ENCODE measurements at places on chromosomes 16 and 17. TPM values are rescaled to one million over a fixed set of nuclear protein-coding genes. Genes with fewer than 3 reads are reported as not detected.

DNA sequence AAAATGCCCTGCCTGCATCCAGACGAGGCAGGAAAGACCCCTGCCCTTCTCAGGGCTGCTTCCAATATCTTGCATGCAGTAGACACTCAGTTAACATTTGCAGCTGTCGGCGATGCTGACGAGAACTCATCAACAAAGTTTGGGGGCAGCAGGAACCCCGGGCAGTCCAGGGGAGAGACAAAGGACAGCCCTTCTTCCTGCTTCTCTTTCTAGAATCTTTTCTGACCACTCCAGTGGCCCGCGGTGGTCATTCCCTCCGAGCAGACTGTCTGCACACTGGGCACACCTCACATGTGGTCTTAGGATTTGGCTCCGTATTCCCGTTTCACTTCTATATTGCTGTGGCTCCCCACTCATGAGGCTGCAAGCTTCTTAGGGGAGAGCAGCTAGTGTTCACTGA, 31.0 kb upstream of the MFSD6L start:
- DNase-seq, result no peak

- DNase-seq, result no peak
Measured at GRCh38 chr16:20878682-20879147, 21.4 kb downstream of the DCUN1D3 start.

NPIPB6 gene
- 5.8 TPM for total RNA-seq

DNA sequence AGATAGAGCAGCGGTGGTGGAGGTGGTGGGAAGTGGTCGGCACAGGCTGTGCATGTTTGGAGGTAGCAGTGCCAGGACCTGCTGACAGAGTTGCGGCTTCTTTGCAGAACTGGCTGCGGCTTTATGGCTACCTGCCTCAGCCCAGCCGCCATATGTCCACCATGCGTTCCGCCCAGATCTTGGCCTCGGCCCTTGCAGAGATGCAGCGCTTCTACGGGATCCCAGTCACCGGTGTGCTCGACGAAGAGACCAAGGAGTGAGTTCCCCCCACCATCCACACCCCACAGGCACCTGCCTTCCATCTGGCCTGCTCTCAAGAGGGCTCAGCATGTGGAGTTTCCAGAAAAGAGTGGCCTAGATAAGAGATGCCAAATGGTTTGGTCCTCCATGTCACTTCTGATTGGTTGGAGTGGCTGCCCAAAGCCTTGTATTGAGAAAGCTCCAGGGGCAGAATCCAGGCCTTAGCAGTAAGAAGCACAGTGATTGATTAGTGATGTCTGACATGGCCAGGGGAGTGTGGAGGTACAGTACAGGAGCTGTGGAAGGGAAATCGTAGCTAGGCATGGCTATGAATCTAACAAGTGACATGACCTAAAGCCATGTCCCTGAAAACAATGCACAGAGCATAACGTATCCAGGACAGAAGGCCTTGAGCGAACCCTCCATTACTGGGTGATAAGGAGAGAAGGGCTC, 12.0 kb downstream of the MMP15 start:
- no peak for DNase-seq
